ENCODE measurements at places on chromosomes 5 and 9. TPM values are rescaled to one million over a fixed set of nuclear protein-coding genes. Genes with fewer than 3 reads are reported as not detected.

GRCh38 chr9:121735065-121735792 lies 83.8 kb downstream of the DAB2IP start:
- H3K27me3 ChIP-seq: peaks cover 42% of the 10 kb centered on the region
- no peaks in the 10 kb centered on the region for H3K36me3 ChIP-seq
- H3K4me3 ChIP-seq: no peak overlapping the region
- H3K27ac ChIP-seq: no peak overlapping the region
- no peak for DNase-seq

GRCh38 chr9:130021123-130021522 lies 21.9 kb downstream of the FNBP1 start:
- no peak overlapping the region for H3K4me3 ChIP-seq
- no peaks in the 10 kb centered on the region for H3K27me3 ChIP-seq
- peaks cover 51% of the 10 kb centered on the region for H3K36me3 ChIP-seq

GRCh38 chr5:115516372-115516771 lies 28.2 kb downstream of the FEM1C start:
- no peak overlapping the region for H3K27ac ChIP-seq
- no peaks in the 10 kb centered on the region for H3K27me3 ChIP-seq
- H3K4me1 ChIP-seq: no peaks in the 10 kb centered on the region

- no peak overlapping the region for H3K4me3 ChIP-seq
- no peaks in the 10 kb centered on the region for H3K27me3 ChIP-seq
- peaks cover 51% of the 10 kb centered on the region for H3K4me1 ChIP-seq
- no peak for DNase-seq
- H3K36me3 ChIP-seq: peaks cover 41% of the 10 kb centered on the region
- no peak overlapping the region for H3K27ac ChIP-seq
These were observed 420.8 kb downstream of the RAB3C start for GRCh38 chr5:59003641-59004040.

DNA sequence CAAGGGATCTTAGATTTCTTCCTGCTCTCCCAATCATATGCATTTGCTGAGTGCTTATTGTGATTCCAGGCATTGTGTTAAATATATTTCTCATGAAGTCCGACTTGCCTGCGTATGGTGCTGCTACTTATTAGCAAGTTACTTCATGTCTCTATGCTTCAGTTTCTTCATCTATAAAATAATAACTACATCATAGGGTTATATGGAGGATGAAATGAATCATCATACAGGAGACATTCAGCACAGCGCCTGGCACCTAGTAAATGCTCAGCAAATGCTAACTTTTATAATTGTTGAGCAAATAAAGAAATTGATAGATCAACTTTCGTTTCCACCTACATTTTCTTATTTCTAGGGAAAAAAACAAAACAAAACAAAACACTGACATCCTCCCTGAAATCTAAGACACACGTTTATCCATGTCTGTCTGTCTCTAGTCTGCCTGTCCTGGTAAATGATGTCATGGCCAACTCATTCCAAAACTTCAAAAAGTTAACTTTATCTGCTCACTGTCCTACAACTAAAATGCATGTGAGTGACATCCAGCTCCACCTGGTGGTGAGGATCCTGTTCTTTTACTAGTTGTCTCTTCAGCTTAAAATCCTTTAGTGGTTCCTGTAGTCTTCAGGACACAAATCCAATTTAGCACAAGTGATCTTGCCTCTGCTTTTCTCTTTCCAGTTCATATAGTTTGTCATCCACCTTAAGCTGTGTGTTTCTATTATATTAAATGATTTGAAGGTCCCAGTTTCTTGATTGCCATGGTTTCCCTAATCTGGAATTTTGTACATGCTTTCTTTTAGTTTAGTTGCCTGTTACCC lies 27.7 kb downstream of the PPP3R2 start:
- peak; percentile 38 for DNase-seq
- no peak overlapping the region for H3K27ac ChIP-seq

DNA sequence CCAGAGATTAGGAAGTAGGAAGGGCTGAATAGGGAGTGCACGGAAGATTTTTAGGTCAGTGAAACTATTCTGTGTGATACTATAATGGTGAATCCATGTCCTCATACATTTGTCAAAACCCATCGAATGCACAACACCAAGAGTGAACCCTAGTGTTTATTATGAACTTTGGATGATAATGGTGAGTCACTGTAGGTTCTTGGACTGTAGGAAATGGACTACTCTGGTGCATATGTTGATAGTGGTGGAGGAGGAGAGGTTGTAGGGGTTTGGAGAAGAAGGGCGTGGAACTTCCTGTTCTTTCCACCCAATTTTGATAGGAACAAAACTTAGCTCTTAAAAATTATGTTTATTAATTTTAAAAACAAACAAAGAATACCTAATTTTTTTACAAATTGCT lies 14.3 kb downstream of the CTSL start:
- no peaks in the 10 kb centered on the region for H3K36me3 ChIP-seq
- peaks cover 36% of the 10 kb centered on the region for H3K27me3 ChIP-seq
- H3K4me1 ChIP-seq: peaks cover 5% of the 10 kb centered on the region
- no peak for DNase-seq

GRCh38 chr5:181170996-181171395 lies 23.6 kb downstream of the OR2V2 start:
- H3K4me3 ChIP-seq: no peak overlapping the region
- peaks cover 63% of the 10 kb centered on the region for H3K4me1 ChIP-seq
- H3K27ac ChIP-seq: peak overlapping the region; percentile 26
- peaks cover 66% of the 10 kb centered on the region for H3K27me3 ChIP-seq
- H3K36me3 ChIP-seq: peaks cover 7% of the 10 kb centered on the region
- no peak for DNase-seq

DNA sequence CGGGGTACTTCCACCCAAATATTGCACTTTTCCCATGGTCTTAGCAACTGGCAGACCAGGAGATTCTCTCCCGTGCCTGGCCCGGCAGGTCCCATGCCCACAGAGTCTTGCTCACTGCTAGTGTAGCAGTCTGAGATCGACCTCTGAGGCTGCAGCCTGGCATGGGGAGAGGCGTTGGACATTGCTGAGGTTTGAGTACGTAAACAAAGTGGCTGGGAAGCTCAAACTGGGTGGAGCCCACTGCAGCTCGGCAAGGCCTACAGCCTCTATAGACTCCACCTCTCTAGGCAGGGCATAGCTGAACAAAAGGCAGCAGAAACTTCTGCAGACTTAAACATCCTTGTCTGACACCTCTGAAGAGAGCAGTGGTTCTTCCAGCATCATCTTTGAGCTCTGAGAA lies 40.1 kb upstream of the EBF1 start:
- no peaks in the 10 kb centered on the region for H3K36me3 ChIP-seq
- peaks cover 56% of the 10 kb centered on the region for H3K27me3 ChIP-seq
- H3K4me3 ChIP-seq: no peak overlapping the region
- DNase-seq: no peak
- no peaks in the 10 kb centered on the region for H3K4me1 ChIP-seq

DNA sequence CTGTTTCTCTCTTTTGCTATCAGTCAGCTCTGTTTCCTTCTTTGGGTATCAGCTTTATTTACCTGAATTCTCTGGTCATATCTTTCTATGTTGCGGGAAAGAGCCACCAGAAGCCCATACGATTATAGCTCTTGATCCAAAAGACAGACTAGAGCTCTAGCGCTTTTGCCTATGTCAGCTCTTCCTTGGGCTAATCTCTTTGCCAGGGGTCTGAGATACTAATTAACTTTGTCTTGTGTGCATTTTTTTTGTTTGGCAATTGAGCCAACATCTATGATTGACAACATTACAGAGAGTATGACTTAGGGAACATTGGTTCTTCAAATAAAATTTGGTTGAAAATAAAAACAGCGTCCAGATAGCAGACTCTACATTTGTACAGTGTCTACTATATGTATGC lies 603.0 kb downstream of the KCTD16 start:
- DNase-seq: no peak
- H3K4me1 ChIP-seq: no peaks in the 10 kb centered on the region
- H3K27ac ChIP-seq: no peak overlapping the region
- H3K27me3 ChIP-seq: no peaks in the 10 kb centered on the region

DNA sequence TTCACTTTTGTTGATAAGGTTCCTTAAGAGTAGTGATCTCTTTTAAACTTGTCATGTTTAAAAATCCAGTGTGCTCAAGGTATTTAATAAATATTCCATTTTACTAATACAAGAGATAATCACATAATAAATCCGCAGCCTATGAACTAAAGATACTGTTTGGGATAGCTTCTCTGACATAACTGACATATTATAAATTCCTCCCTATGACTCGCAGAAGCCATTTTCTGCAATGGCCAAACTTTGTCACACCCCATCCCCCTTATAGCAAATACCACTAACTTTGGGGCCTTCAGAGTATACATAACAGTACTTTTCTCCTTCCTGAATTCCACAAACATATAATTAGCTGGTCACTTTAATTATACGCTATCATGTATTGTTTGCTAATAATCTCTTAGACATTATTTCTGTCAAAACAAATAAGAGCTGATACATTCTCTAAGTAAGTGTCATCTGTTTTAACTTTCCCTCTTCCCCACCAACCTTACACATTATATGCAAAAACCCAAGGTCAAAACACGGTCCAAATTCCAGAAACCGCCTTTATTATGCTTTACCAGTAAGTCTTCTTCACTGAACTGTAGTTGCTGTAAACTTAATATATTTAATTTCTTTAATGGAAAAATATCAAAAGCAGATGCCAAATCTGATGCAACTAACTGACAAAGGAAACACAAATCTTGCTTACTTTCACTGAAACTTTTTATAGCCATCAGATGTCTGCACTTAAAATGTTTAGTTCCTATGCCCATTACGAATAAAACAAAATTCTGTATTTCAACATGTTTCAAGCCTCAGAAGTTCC lies 971 bp downstream of the TMEM267 start:
- peaks cover 46% of the 10 kb centered on the region for H3K4me1 ChIP-seq
- H3K27me3 ChIP-seq: no peaks in the 10 kb centered on the region
- peak overlapping the region; percentile 99 for H3K4me3 ChIP-seq
- peaks cover 31% of the 10 kb centered on the region for H3K36me3 ChIP-seq

DNA sequence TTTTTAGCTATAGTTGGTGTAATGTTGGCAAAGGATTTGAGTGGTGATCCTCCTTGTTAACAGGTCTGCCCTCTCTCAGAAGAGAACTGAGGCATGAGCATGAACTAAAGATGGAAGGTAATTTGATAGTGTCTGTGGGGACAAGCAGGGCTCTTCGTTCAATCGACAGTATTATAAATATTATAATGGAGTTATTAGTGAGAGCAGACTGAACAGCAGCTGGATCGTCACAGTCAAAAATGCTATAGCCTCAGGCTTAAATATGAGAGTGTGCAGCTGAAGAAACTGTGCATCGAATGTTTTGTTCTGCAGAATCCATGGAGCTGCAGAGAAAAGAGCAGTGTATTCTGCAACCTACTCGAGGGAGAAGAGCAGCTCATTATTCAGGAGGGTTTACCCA lies 757.3 kb downstream of the DNAH5 start:
- H3K4me1 ChIP-seq: no peaks in the 10 kb centered on the region
- H3K27ac ChIP-seq: no peak overlapping the region
- H3K27me3 ChIP-seq: no peaks in the 10 kb centered on the region

GRCh38 chr5:32165597-32165996 lies 8.5 kb downstream of the GOLPH3 start:
- no peak overlapping the region for H3K4me3 ChIP-seq
- H3K4me1 ChIP-seq: peaks cover 47% of the 10 kb centered on the region
- no peaks in the 10 kb centered on the region for H3K27me3 ChIP-seq
- H3K27ac ChIP-seq: no peak overlapping the region
- DNase-seq: no peak

- H3K27me3 ChIP-seq: no peaks in the 10 kb centered on the region
- H3K27ac ChIP-seq: no peak overlapping the region
- H3K4me3 ChIP-seq: no peak overlapping the region
- no peak for DNase-seq
These were observed 6.1 kb upstream of the CFAP157 start for GRCh38 chr9:127700594-127701255.

GRCh38 chr9:89496645-89497256 lies 1.2 kb downstream of the SEMA4D start:
- peak; percentile 71 for DNase-seq
- H3K27me3 ChIP-seq: no peaks in the 10 kb centered on the region

DNA sequence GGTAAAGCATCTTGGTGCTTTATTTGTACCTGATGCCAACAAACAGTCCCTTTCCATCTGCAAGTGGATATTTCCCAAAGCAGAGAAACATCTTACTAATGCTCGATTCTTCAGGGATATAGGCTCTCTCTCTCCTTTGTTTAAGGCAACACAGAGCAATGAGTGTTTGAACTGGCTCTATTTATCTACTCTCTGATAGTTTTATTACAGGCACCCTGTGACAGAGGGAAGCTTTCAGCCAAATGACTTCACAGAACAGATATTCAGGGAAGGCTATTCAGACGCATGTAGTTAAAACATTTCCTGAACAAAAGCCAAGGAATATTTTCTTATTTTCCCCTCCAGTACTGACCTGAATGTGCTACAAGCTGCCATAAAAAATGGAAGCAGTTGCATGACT lies 141.8 kb downstream of the YIPF5 start:
- no peak overlapping the region for H3K27ac ChIP-seq
- no peak for DNase-seq
- H3K27me3 ChIP-seq: peaks cover 5% of the 10 kb centered on the region
- H3K36me3 ChIP-seq: no peaks in the 10 kb centered on the region
- H3K4me3 ChIP-seq: no peak overlapping the region

- no peaks in the 10 kb centered on the region for H3K4me1 ChIP-seq
- no peak overlapping the region for H3K4me3 ChIP-seq
- peaks cover 23% of the 10 kb centered on the region for H3K27me3 ChIP-seq
- no peaks in the 10 kb centered on the region for H3K36me3 ChIP-seq
- no peak for DNase-seq
These were observed 22.5 kb downstream of the RANBP3L start for GRCh38 chr5:36279054-36279698.

DNA sequence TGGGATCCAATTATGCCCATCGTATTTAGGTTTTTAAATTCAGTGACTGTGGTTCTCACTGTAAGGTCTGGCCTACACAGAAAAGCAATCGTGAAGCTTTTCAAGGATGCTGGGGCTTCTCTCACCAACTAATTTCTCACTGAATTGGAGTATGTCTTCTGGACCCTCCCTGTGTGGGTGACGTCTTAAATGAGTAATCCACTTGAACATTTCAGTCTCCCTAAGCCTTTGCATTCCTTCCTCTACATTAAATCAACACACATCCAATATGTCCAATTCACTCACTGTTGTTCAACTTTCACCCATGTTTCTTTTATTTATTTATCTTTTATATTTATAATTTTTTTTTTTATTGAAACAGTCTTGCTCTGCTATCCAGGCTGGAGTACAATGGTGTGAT lies 12.5 kb upstream of the BTF3 start:
- no peaks in the 10 kb centered on the region for H3K4me1 ChIP-seq
- peaks cover 14% of the 10 kb centered on the region for H3K27me3 ChIP-seq
- H3K27ac ChIP-seq: no peak overlapping the region
- no peak overlapping the region for H3K4me3 ChIP-seq
- DNase-seq: no peak
- no peaks in the 10 kb centered on the region for H3K36me3 ChIP-seq

Gene PTPN3
- 0.35 TPM for total RNA-seq

Gene CARD6
- total RNA-seq: 4.6 TPM

Gene ADGRD2
- total RNA-seq: not detected

All from activated CD4-positive, alpha-beta memory T cell treated with anti-CD3 and anti-CD28 coated beads, Interleukin-2, amount 10 ng/mL, durations not matched to agents 7 days and 5 days (primary cell).